ENCODE measurements at places on chromosomes 5 and 9.
A peak's percentile ranks its signal among the peaks of the same experiment; 100 is the strongest.

- peaks cover 13% of the 10 kb centered on the region for H3K4me1 ChIP-seq
- no peak overlapping the region for H3K4me3 ChIP-seq
- no peak for DNase-seq
- H3K36me3 ChIP-seq: no peaks in the 10 kb centered on the region
- H3K27ac ChIP-seq: no peak overlapping the region
- H3K27me3 ChIP-seq: no peaks in the 10 kb centered on the region
Observed at GRCh38 chr9:97811533-97812246, 41.3 kb upstream of the FOXE1 start.

GRCh38 chr9:95874989-95875304 lies 544 bp upstream of the ERCC6L2 start:
- DNase-seq: peak; percentile 18
- no peaks in the 10 kb centered on the region for H3K27me3 ChIP-seq
- 0 out of 2 replicates have a peak, but pooled peaks cover 9% of the 10 kb centered on the region for H3K4me1 ChIP-seq
- H3K4me3 ChIP-seq: no peak overlapping the region
- H3K36me3 ChIP-seq: no peaks in the 10 kb centered on the region

DNA sequence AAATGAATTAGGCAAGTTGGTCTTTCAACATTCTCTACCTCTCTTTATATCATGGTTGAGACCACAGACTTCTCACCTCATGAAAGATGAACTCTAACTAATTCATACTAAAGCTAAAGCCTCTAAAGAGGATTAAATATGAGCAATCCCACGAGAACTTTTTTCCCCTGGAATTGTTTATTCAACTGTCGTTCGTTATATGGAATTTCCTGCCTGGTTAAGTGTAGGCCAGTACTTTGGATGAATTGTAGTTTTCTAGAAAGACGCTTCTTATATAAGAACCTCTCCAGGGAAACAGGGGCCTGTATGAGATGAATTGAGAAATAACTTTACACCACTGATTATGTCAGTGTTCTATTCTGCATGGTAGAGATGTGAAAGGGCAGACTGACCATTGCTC lies 42.9 kb downstream of the PDCD1LG2 start:
- no peak overlapping the region for H3K27ac ChIP-seq
- H3K4me1 ChIP-seq: no peaks in the 10 kb centered on the region
- no peaks in the 10 kb centered on the region for H3K27me3 ChIP-seq
- H3K36me3 ChIP-seq: no peaks in the 10 kb centered on the region
- H3K4me3 ChIP-seq: no peak overlapping the region

GRCh38 chr9:74960561-74960960 lies 7.8 kb upstream of the C9orf40 start:
- H3K4me3 ChIP-seq: no peak overlapping the region
- DNase-seq: no peak
- no peaks in the 10 kb centered on the region for H3K4me1 ChIP-seq
- H3K27ac ChIP-seq: no peak overlapping the region

DNA sequence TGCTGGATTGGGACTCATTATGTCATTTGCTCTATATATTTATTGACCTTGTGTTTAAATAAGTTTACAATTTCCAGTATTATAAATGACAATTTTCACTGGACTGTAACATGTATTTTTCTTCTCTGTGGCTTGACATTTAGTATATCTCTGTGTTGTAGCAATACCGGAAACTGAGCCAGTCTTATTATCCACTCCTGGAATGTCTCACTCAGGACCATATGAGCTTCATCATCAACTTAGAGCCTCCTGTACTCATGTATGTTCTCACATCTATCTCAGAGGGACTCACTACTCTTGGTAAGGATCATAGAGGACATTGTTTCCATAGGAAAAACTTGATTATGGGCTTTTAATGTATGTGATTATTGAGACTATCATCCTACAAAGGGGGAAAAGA lies 66.5 kb upstream of the TLX3 start:
- DNase-seq: no peak
- no peaks in the 10 kb centered on the region for H3K36me3 ChIP-seq
- no peaks in the 10 kb centered on the region for H3K4me1 ChIP-seq
- no peaks in the 10 kb centered on the region for H3K27me3 ChIP-seq
- no peak overlapping the region for H3K27ac ChIP-seq
- H3K4me3 ChIP-seq: no peak overlapping the region

DNA sequence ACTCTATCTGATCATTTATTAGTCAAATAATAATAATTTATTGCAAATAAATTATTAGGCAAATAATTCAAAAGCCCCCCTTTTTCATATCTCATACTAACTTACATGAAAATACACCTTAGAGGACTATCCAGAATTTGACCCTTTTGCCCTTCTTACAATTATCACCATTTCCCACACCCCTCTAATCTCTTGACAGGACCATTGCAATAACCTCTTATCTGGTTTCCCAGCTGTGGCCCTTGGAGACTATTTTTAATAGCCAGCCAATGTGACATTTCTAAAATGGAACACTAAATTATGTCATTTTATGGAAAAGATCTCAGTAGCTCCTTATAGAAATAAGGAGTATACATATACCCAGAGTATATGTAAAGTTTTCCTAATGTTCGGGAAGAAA lies 588.4 kb upstream of the COX7C start:
- H3K27me3 ChIP-seq: no peaks in the 10 kb centered on the region
- no peaks in the 10 kb centered on the region for H3K4me1 ChIP-seq
- no peak overlapping the region for H3K4me3 ChIP-seq

- H3K4me3 ChIP-seq: no peak overlapping the region
- no peaks in the 10 kb centered on the region for H3K27me3 ChIP-seq
- no peak overlapping the region for H3K27ac ChIP-seq
- H3K36me3 ChIP-seq: no peaks in the 10 kb centered on the region
Observed at GRCh38 chr5:115377468-115378217, 81.2 kb upstream of the CCDC112 start.

- no peaks in the 10 kb centered on the region for H3K36me3 ChIP-seq
- H3K4me3 ChIP-seq: peak overlapping the region; percentile 72
- H3K27ac ChIP-seq: no peak overlapping the region
- H3K4me1 ChIP-seq: no peaks in the 10 kb centered on the region
- peaks cover 22% of the 10 kb centered on the region for H3K27me3 ChIP-seq
Observed at GRCh38 chr5:132370181-132370970, 866 bp downstream of the SLC22A5 start.

- H3K27ac ChIP-seq: no peak overlapping the region
- H3K4me3 ChIP-seq: peak overlapping the region; percentile 70
- peaks cover 43% of the 10 kb centered on the region for H3K4me1 ChIP-seq
- H3K36me3 ChIP-seq: no peaks in the 10 kb centered on the region
- DNase-seq: peak; percentile 73
- H3K27me3 ChIP-seq: peaks cover 8% of the 10 kb centered on the region
Observed at GRCh38 chr9:120877276-120878034, 467 bp upstream of the PHF19 start.

Data from GM23338 (cell line).